ENCODE measurements at places on chromosomes 3 and 15.

DNA sequence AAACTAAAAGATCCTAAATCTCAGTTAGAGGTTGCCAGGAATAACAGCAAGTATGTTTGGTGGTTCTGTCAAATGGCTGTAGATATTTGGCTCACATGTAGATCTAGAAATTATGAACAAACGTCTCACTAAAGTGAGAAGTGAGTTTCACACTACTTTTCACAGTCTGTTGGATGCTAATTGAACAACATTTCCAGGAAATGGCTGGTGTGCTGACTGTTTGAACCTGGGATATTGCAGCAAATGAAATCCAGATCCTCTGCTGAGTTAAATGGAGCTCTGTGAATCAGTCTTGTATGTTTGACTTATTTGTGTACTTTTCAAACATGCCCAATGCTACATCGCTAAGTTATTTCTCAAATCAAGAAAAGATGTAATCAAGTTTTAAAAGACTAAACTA, 21.3 kb upstream of the RSL24D1 start:
- no peak for DNase-seq

GRCh38 chr15:79933231-79933630, 36.4 kb upstream of the MTHFS start:
- DNase-seq = no peak

- no peak for DNase-seq
These were observed 56.1 kb upstream of the USP3 start for GRCh38 chr15:63448266-63448665.

DNA sequence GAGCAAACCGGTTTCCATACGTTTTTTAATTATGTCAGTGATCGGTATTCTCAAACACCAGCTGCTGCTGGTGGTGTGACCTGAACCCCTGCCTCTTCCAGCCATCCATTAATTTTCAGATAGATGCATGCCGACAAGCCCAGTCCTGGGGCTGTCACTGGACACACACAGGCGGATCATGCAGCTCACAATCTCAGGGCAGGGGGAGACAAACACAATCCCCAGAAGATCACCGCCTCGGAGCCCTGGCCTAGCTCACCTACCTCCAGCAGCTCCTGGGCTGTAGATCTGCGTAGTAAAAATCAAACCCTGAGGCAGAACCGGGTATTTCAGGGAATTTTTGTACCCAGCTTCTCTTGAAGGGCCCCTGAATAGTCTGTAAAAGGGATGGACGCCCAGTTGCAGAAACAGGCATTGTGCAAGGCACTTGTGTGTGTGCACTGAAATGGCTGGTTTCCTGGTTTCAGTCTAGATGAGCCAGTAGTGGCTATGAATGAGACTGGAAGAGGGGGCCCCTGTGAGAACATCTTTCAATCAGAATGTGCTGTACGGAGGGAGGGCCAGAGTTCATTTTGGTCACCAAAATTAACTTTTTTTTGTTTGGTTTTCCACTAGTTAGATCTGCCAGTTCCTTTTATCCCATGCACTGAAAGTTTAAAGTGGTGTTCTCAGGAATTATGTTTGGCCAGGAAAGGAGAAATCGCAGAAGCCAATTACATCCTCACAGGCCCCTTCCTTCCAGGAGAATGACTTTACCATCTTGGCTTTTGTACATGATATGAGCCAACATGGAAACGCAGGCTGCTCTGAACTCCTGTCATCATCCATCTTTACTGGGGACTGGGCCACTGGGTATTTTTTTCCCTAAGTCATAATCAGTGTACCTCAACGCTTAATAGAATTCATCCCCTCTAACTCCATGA, 55.0 kb upstream of the RPL32 start:
- DNase-seq = no peak

DNA sequence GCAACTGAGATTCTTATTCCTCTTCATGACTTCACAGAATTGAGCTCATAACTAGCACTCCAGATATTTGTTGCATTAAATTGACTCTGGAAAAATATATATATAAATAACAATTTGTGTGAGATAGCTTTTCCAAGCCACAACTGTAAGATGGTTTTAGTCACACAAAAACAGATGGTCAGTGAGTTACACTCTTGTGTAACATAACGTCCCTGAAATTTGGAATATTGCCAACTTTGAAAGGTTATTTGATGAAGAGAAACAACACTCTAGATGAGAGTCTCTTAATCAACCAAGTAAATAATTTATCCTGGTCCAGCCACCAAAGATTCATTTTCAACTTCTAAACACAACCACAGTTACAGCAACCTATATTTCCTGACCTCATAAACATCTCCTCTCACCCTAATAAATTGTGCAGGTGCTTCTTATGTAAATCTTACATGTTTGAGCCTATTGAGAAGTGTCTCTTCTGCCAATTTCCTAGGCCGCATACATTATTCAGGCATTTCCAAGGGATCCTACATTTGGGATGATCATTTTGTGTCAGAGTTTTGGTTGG, 84.9 kb upstream of the ACP3 start:
- DNase-seq = no peak

DNA sequence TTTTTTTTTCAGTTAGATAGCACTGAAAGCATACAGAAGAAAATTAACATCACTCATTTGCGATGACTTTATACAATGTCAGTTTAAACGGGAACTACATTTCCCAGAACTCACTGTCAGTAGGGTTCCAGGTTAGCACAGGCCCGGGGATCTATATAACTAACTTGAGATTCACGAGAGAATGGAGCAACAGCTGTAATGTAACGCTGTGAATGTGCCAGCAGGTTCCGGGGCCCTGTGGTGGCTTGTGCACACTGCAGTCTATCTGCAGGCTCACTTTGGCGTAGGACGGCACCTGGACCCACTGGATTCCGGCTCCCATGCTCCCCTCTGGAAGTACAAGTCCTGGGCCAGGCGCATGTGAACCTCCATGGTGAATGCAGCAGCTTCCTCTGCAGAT, 19.4 kb downstream of the CCR1 start:
- no peak for DNase-seq

DNA sequence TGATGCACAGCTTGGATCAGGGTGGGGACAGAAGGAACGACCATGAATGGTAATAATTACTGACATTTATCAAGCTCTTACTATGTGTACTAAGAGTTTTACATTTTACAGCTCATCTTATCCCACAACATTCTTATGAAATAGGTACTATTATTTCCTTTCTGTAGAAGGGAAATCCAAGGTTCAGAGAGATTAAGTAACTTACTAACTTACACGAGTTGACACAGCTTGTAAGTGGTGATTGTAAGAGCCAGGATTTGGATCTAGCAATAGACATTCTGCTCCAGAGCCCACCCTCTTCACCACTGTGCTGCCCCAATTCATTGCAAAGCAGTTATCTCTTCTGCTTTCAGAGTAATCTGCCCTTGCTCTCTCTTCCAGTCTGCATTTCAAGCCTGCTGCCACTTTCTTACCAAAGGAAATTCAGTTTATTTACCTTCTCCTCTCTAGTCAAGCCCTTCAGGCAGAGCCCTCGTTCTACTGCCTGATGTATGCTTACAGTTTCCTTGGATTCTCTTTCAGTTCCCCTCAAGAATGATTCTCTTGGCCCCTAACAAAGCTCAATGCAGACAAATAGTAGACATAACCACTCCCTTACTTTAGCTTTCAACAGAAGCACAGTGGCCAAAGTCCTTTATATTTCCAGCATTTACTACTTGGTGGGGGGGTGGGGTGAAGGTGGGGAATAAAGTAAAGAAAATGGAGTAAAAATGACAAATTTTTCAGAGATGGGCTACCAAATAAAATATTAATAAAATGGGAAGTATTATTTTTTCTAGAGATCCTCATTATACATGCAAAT, 65.8 kb downstream of the ATP8B4 start:
- no peak for DNase-seq

- no peak for DNase-seq
These were observed 188.1 kb upstream of the CHRM5 start for GRCh38 chr15:33780011-33780768.

DNA sequence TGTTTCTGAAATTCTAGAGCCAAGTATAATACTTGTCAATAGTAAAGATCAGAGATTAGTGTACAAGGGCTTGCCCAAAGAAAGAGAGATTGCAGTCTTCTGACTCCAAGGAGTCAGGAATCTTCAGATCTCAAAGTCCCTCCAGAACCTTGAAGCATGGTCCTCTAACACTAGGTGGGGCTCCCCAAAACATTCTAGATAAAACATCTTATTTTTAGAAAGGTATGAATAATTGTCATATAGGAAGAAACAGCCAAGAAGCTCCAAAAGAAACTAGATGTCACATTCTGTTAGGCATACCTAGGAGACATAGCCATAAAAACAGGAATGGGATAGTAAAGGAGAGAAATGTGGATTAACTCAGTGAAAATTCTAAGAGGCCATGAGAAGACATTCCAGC, 10.7 kb downstream of the MUC13 start:
- no peak for DNase-seq

Data from stromal cell of bone marrow (primary cell).